ENCODE measurements at places on chromosomes 16 and 17.

DNA sequence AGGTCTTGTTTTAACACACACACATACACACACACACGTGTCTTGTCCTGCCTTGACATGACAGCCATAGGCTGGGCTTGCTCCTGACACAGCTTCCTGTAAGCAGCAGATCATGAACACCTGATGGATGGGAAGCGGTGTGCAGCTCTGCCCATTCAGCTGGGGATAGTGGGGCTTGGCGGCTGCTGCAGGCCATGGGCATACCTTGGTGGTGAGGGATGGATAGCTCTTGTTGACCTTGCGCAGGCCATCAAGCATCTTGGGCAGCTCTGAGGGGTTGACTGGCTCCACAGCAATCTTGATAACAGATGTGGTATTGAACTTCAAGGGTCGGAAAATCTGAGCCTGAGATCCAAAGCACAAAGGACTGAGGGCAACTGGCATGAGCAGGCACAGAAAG is 12.0 kb downstream of the HIGD1B start:
- DNase-seq = no peak

- DNase-seq = no peak
These were observed 18.0 kb downstream of the HDAC5 start for GRCh38 chr17:44105483-44105882.

GRCh38 chr17:62444063-62444462 is 20.4 kb downstream of the METTL2A start:
- DNase-seq = no peak

DNA sequence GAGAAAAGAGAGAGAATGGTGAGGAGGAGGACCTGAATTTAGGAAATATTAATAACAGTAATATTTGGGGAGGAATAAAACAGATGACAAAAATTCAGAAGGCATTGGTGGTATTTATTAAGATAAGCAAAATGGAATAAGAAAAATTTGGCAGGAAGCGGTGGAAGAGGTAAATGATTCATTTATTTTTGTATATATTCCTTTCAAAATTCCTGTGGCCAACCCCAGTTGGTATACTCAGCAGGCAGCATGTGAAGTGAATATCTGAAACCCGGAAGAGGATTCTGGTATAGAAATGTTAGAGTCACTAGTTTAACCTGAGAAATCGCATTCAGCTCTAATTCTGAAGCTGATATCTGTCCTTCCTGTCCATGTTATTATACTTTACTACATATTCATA is 792.0 kb downstream of the KCNJ2 start:
- no peak for DNase-seq

- DNase-seq = no peak
These were observed 108.8 kb downstream of the ELAC2 start for GRCh38 chr17:12909046-12909445.

- no peak for DNase-seq
These were observed 26.7 kb downstream of the CDK12 start for GRCh38 chr17:39487946-39488345.

DNA sequence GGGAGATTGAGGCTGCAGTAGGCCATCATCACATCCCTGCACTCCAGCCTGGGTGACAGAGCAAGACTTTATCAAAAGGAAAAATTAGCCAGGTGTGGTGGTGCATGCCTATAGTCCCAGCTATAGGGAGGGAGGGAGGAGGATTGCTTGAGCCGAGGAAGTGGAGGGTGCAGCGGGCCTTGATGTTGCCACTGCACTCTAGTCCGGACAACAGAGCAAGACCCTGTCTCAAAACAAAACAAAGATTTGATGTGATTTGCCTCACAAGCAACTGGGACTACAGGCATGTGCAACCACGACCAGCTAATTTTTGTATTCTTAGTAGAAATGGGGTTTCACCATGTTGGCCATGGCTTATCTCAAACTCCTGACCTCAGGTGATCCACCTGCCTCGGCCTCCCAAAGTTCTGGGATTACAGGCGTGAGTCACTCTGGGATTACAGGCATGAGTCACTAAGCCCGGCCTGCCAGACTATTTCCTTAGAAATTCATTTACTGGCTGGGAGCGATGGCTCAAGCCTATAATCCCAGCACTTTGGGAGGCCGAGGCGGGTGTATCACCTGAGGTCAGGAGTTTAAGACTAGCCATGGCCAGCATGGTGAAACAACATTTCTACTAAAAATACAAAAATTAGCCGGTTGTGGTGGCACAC is 11.5 kb downstream of the UBE2G1 start:
- no peak for DNase-seq

GRCh38 chr16:89300976-89301360 is 83.5 kb downstream of the ZNF778 start:
- DNase-seq = no peak

Measured in eye (tissue), 1 donor.